ENCODE measurements at places on chromosomes 16 and 17.

DNA sequence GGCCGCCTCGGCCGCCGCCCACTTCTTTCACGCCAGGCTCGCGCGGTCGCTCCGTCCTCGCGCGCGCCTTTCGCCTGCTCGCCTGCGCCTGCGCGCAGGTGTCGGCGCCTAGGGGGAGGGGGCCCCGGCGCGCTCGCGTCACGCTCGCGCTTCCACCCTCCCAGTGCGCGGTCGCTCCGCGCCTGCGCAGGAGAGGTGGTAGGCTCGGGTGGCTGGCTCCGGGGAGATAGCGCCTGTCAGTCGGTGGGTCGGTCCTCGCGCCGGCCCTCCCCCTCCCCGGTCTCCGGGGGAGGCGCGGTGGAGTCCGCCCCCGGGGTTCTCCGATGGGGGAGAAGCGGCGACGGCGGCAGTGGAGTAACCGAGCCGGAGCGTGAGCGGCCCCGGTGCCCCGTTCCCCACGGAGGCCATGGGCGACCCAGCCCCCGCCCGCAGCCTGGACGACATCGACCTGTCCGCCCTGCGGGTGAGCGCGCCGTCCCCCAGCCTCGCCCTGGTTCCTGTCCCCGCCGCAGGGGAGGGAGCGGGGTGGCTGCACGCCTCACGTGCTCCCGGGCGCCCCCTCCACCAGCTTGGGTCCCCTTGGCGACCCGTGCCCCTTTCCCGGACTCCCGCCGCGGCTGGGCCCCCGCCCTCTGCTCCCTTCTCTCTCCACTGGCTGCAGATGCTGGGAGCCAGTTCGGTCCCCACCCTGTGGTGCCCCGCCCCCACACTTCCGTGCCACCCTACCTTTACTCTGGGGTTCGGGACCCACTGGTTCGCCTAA, at the start of gene MINK1:
MINK1 (plus strand) TSS at position 163 of the 763 bp plus-strand sequence; CDS start at position 407, 244 bp downstream.
- peak; percentile 92 for DNase-seq

DNA sequence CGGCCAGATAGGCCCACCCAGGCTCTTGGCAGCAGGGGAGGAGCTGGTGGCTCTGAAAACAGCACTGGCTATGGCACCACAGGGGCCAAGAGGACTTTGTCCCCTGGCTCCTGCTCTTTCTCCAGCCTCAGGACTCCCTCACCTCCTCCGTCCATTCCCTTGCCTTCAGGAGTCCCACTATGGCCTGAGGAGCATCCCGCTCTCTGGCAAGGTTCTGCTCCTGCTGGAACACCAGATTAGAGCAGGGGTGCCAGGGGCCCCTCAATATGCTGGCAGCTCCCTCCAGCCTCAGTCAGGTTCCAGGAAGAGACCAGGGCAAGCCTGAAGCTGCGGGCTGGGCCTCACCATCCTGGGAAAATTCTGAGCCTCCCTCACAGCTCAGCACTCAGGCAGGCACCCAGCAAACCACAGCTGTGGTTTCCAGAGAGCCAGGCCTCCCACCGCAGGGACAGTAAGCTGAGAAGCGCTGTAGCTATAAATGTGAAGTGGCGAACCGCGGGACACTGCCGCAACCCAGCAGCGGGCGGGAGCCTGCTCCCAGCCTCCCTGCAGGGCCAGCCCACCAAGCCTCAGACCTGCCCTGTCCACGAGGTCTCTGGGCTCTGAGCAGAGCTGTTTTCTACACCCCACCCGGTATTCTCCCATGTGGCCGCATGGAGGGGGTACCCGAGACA, 25.7 kb downstream of the C17orf100 start:
- no peak for DNase-seq

GRCh38 chr17:81867170-81867990, 3.8 kb downstream of the ARHGDIA start:
- no peak for DNase-seq

DNA sequence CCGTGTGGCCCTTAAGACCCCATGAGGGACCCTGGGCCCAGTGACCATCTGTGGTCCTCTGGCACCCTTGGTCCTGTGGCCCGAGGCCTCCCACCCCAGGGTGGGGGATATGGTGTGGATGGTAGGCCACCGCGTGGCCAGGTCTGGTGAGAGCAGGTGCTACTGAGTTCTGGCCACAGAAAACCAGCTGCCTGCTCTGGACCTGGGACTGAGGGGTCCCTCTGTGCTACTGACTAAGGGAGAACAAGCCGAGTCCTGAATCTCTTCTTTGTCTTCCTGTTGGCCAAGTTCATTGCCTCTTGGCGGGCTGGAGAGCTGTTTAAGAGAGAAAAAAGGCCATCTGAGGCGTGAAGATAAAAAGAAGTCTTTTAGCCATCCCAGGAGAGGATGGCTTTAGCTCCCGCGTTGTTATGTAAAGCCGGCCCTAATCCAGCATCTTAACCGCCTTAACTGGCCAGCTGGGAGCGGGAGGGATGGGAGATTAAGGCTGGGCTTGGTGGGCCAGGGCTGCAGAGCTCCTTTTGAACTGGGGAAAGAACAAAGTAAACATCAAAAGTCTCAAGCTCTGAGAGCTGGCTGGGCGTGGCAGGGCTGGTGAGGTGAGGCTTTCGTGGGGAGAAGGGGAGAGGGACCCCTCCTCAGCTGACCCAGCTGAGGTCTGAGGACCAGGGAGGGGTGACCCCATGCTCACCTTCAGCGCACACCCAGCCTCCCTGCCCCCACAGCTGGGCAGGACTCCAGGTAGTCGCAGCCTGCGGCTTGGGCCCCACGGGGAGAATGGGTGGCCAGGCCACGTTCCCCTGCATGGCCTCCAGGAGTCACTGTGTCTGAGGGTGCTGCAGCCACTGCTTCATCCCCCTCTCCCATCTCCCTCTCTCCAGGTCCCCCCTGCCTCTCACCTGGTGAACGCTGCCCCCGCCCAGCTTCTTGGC, 62.4 kb downstream of the NKD1 start:
- no peak for DNase-seq

DNA sequence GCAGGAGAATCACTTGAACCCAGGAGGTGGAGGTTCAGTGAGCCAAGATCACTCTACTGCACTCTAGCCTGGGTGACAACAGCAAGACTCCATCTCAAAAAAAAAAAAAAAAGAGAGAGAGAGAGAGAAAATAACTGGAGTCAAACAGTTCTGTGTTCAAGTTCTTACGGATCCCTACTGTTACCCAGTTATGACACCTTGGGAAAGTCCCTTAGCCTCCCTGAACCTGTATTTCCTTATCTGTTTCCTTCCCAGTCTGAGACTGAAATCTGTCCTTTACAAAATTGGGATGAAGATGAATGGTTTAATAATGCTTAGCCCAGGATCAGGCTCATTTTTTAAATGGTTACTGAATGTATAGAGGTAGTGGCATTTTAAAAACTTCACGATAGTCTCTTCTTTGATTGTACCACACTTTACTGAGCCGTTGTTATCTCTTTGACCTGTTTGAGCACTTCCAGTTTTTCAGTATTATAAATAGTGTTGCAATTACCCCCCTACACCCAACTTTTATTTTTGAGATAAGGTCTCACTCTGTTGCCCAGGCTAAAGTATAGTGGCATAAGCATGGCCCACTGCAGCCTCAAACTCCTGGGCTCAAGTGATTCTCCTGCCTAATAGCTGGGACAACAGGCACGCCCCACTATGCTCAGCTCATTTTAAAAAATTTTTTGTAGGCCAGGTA, 17.1 kb downstream of the ZNF768 start:
- no peak for DNase-seq

- DNase-seq, result peak; percentile 54
Observed at GRCh38 chr16:345772-346171, 6.8 kb downstream of the AXIN1 start.

- DNase-seq, result no peak
Observed at GRCh38 chr16:83574388-83574787, 233.4 kb upstream of the HSBP1 start.

GRCh38 chr17:75241996-75242460, 19.4 kb downstream of the GGA3 start:
- no peak for DNase-seq

GRCh38 chr17:58156839-58157803, 8.9 kb downstream of the OR4D1 start:
- peak; percentile 50 for DNase-seq

DNA sequence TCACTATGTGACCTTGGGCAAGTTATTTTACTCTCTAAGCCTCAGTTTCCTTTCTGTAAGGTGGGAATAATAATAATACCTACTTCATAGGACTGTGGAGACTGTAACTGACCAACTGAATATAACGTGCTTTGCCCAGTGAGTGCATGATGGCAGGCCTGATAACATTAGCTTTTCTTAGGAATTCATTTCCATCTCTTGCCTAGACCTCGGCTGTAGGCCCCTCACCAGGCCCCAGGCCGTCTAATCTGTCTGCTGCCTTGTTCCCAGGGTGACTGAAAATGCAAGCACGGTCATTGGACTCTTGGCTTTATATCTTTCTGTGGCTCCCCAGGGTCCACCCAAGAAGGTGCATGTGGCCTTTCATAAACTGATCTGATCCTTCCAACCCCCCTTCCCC, 6.7 kb upstream of the UBE2O start:
- DNase-seq, result no peak

DNA sequence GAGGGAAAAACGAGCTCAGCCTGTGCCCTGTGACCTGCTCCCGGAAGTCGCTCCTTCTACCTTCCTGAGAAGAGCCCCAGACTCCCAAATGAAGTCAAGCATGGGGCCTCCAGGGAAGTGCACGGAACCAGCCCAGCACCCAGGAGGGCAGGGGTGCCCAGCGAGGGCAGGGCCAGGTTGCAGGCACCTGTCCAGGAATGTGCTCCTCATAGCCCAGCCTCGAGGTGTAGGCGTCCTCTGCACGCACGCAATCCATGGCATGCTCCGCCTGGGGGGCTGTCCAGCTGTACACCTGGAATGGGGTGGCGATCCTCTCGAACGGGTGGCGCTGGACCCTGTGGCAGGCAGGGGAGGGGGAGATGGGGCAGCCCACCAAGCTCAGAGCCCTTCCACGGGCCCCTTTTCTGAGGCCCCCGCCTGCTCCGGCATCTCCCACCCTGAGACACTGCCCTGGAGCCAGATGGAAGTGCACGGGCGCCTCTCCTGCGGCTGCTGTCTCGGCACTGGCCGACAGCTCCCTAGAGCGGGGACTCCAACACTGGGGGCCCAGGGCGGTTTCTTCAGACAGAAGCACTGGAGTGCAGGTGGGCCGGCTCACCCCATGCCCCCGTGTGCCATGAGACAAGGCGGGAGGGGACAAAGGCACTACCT, 10.9 kb downstream of the CLUH start:
- no peak for DNase-seq

- DNase-seq, result no peak
Observed at GRCh38 chr17:17782523-17783115, 54.2 kb downstream of the SREBF1 start.

GRCh38 chr17:35094902-35095301, 24.8 kb downstream of the RAD51D start:
- DNase-seq, result no peak

DNA sequence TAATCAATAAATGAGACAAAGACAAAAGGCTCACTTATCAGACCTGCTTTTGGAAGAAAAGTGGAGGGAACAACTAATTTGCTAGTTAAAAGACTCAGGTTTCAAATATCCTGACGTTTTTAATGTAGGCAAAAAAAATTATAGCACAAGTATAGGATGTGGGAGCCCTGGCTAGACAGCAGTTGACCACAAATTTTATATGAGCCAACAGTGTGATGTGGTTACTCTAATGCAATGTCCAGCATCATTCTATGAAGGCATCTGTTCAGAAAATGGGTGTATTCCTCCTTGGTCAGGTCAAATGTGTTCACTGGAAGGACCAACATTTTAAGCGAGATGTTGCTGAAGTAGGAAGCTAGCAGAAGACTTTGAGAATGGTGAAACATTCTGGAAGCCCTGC, 237.4 kb downstream of the MAP2K6 start:
- no peak for DNase-seq

DNA sequence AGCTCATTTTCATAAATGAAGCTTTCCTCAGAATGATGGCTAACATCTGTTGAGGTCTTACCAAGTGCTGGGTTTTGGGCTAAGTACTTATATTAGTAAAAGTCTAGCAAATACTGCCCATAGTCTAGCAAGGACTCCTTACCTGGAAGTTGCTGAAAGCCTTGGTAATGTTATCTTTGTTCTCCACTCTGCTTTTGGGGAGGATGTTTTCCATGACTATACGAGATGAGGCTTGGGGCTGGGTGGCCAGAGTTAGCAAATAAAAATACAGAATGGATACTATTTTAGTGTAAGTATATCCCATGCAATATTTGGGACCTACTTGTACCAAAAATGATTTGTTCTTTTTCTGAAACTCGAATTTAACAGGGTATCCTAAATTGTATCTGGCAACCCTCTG, 7.7 kb downstream of the CCL18 start:
- DNase-seq, result no peak

- DNase-seq, result no peak
Observed at GRCh38 chr16:47197536-47198179, 53.9 kb upstream of the NETO2 start.

- no peak for DNase-seq
Observed at GRCh38 chr16:75644240-75645012, 3.0 kb downstream of the KARS1 start.

GRCh38 chr17:1584167-1584566, 21.6 kb upstream of the PITPNA start:
- no peak for DNase-seq

DNA sequence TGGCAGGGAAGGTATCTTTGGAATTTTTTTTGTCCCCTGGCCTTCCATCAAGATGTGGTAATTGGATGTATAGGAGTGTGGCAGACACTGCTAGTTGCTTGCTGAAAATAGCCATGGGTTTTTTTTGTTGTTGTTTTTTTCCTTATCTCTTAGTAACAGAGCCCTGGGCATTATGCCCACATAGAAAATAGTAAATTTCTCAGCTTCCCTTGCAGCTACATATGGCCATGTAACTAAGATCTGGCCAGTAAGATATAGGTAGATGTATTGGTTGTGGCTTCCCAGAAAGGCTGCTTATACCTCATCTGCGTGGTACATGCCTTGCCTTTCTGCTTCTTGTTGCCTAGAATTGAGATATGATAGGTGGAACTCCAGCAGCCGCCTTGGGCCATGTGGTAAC, 349.9 kb downstream of the CPPED1 start:
- no peak for DNase-seq

DNA sequence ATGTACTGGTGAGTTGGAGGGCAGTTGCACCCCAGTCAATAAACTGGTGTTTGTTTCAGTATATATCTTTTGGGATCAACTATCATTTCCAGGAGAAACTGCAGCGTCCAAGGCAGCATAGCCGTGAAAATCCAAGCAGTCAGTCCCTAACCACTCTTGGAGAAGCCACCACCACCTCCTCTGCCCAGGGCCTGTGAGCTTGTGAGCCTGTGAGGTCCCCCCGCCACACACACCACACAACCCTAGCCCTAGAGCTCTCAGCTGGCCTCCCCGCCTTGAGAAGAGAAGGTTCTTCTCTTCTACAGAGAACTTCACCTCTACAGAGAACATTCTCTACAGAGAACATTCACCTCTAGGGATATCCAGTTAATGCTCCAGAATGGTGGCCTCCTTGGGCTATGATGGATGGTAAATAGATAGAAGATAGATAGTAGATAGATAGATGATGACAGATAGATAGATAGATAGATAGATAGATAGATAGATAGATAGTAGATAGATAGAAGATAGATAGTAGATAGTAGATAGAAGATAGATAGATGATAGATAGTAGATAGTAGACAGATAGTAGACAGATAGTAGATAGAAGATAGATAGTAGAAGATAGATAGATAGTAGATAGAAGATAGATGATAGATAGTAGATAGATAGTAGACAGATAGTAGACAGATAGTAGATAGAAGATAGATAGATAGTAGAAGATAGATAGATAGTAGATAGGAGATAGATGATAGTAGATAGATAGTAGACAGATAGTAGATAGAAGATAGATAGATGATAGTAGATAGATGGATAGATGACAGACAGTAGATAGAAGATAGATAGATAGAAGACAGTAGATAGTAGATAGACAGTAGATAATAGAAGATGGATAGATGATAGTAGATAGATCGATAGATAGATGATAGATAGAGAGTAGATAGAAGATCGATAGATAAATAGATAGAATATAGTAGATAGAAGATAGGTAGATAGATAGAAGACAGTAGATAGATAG, 13.7 kb downstream of the ALOX15B start:
- no peak for DNase-seq

All from activated CD4-positive, alpha-beta T cell treated with anti-CD3 and anti-CD28 coated beads, Interleukin-2, Interleukin-4, amounts not matched to agents 100 ng/mL and 50 ng/mL, durations not matched to agents 16 hours and 8 hours (primary cell).